ENCODE measurements at places on chromosomes 2 and 18. TPM values are rescaled to one million over a fixed set of nuclear protein-coding genes. Genes with fewer than 3 reads are reported as not detected.

- peak; percentile 21 for DNase-seq
- peaks cover 35% of the 10 kb centered on the region for H3K36me3 ChIP-seq
- peak overlapping the region; percentile 91 for H3K27ac ChIP-seq
- peaks cover 15% of the 10 kb centered on the region for H3K4me1 ChIP-seq
These were observed 858 bp downstream of the POLR1B start for GRCh38 chr2:112542984-112543661.

DNA sequence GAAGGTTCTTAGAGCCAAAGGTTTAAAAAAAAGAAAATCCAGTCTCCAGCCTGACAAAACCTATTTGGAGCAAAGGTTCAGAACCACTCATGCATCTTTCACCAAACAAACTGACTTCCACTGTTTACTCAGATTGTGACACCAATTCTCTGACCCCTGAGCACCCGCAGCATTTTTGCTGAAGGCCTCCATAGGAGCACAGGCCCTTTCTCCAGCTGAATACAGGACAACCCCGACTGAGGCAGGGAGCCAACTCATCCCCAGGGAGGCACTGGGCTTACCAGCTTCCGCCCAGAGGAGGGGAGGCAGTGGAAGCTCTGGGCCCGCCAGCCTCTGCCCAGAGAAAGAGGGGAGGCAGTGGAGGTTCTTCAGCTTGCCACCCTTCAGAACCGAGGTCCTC, 51.0 kb upstream of the CNGA3 start:
- H3K27me3 ChIP-seq, result peaks cover 14% of the 10 kb centered on the region
- no peak for DNase-seq
- no peaks in the 10 kb centered on the region for H3K36me3 ChIP-seq
- no peaks in the 10 kb centered on the region for H3K4me1 ChIP-seq

DNA sequence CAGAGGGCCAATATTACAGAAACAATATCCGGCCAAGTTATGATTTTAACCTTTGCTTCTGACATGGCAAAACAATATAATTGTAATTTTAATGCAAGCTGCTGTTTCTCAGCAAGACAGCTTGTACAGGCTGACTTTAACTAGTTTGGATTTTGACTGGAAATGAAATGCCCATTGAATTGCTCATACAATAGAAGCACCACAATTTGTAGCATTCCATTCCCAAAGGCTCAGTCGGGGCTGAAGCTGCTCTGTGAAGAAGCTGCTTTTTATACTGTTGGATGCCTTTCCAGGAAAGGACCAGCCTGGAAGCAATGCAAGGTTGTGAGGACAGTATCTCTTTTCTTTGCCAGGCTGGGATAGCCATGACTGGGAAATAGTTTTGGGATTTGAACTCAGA, 677.0 kb upstream of the FANCL start:
- no peaks in the 10 kb centered on the region for H3K36me3 ChIP-seq
- no peaks in the 10 kb centered on the region for H3K4me1 ChIP-seq
- no peak overlapping the region for H3K4me3 ChIP-seq
- H3K27me3 ChIP-seq, result no peaks in the 10 kb centered on the region
- DNase-seq, result no peak

DNA sequence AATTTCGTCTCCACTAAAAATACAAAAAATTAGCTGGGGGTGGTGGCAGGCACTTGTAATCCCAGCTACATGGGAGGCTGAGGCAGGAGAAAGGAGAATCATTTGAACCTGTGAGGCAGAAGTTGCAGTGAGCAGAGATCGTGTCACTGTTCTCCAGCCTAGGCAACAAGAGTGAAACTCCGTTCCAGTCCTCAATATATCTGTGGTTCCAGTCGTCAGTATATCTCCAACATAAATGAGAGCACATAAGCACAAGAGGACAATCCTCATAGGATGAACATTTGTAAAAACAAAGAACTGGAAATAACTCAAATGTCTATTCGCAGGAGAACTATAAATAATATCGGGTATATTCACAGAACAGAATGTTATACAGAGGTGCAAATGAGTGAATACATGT, 13.1 kb upstream of the PLEK start:
- H3K4me3 ChIP-seq, result no peak overlapping the region
- peaks cover 3% of the 10 kb centered on the region for H3K4me1 ChIP-seq
- H3K36me3 ChIP-seq, result no peaks in the 10 kb centered on the region

GRCh38 chr2:133500917-133501316, 67.3 kb downstream of the NCKAP5 start:
- DNase-seq, result no peak
- H3K27me3 ChIP-seq, result no peaks in the 10 kb centered on the region
- H3K36me3 ChIP-seq, result no peaks in the 10 kb centered on the region
- no peak overlapping the region for H3K27ac ChIP-seq

DNA sequence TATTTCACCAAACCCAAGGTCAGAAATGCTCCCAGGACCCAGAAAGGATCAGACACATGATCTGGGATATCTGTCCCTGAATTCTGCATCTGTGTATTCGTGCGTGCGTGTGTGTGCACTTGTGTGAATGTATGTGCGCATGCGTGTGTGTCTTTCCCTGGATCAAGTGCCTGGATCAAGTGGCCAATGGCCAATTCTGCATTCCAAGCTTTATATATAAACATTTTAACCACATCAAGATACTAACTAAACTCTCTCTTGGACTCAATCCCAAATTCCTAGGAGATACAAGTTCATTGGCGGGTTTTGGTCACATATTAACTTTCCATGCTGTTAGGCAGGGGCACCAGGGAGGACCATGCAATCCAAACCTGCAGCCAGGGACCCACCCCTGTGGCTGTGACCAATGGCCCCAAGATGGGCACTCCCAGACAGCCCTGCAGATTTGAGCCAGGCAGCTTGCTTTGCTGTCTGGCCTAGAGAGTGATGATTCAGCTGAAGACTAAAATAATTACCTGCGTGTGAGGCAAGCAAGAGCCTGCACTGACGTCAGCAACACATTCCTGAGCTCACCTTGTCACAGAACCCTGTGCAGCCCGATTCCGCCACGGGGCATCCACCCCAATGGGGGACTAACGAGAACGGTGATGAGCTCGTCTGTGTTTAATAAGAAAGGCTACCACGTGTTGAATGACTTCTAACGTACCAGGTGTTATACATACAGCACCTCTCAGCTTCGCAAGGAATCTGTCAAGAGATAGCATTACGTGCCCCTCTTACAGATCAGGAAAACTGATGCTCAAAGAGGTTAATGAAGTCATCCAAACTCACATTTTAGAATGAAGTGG, 45.3 kb upstream of the ROCK2 start:
- no peak overlapping the region for H3K27ac ChIP-seq
- H3K4me3 ChIP-seq, result no peak overlapping the region
- H3K36me3 ChIP-seq, result no peaks in the 10 kb centered on the region
- no peaks in the 10 kb centered on the region for H3K27me3 ChIP-seq
- peaks cover 4% of the 10 kb centered on the region for H3K4me1 ChIP-seq

DNA sequence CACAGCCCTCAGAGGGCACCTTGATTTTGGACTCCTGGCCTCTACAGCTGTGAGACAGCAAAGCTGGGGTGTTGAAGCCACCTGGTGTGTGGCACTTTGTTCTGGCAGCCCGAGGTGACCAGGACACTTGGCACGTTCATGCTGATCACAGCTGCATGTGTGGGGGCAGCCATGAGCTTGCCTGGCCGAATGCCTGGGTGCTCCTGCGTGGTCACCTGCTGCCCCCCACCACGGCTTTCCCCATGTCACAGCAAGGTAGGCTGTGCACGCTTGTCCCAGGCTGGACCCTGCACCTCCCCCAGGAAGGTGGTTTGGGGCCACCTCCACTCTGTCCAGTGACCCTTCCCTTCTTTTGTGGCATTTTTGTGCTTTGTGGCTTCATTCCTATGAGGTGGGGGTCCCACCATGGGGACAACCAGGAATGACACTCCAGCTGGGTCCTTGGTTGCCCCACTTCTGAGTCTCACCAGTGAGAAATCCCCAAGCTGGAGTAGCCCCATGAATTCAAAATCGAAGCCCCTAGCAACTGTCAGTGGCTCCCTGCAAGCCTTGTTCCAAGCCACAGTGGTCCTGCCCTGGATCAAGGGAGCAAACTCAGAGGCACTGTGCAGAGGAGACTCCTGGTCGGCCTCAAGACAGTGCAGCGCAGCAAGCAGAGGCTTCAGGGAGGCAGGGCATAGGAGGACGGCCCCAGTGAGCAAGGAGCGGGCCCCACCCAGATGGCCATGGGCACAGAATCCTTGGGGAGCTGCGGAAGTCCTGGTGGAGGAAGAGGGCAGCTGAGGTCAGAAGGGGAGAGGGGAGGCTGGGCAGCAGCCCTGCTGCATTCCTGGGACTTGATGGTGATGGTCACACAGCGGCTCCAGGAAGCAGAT, 121.4 kb upstream of the HS6ST1 start:
- H3K27ac ChIP-seq, result no peak overlapping the region
- peaks cover 27% of the 10 kb centered on the region for H3K4me1 ChIP-seq
- H3K27me3 ChIP-seq, result no peaks in the 10 kb centered on the region

- no peak overlapping the region for H3K27ac ChIP-seq
- no peaks in the 10 kb centered on the region for H3K4me1 ChIP-seq
- DNase-seq, result no peak
- H3K4me3 ChIP-seq, result no peak overlapping the region
- no peaks in the 10 kb centered on the region for H3K27me3 ChIP-seq
These were observed 431.6 kb downstream of the METTL4 start for GRCh38 chr18:2139691-2140090.

GRCh38 chr2:86066007-86066578, 39.6 kb downstream of the POLR1A start:
- H3K4me1 ChIP-seq, result no peaks in the 10 kb centered on the region
- no peaks in the 10 kb centered on the region for H3K27me3 ChIP-seq
- DNase-seq, result no peak
- peaks cover 97% of the 10 kb centered on the region for H3K36me3 ChIP-seq
- H3K4me3 ChIP-seq, result no peak overlapping the region
- H3K27ac ChIP-seq, result no peak overlapping the region

DNA sequence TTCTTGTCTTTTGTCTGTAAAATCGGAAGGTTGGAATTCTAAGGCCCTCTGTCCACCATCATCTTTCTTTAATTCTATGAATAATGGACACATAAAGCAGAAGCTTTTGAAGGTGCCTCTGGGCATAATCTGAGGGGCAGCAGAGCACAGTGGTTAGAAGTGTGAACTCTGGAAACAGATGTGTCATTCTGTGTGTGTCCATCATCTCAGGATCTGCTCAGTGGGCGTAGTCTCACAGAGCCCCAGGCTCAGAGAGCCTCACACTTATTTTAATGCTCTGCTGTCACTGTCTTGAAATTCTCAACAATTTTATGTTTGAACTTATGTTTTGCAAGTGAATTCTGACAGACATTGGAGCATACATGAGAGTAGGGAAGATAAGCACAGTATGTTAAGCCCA, 31.0 kb upstream of the CCDC93 start:
- H3K27me3 ChIP-seq, result peaks cover 10% of the 10 kb centered on the region
- no peaks in the 10 kb centered on the region for H3K4me1 ChIP-seq
- H3K4me3 ChIP-seq, result no peak overlapping the region
- H3K36me3 ChIP-seq, result no peaks in the 10 kb centered on the region
- H3K27ac ChIP-seq, result no peak overlapping the region
- no peak for DNase-seq

- H3K36me3 ChIP-seq, result no peaks in the 10 kb centered on the region
- H3K4me3 ChIP-seq, result no peak overlapping the region
- DNase-seq, result no peak
- no peak overlapping the region for H3K27ac ChIP-seq
- no peaks in the 10 kb centered on the region for H3K4me1 ChIP-seq
- H3K27me3 ChIP-seq, result no peaks in the 10 kb centered on the region
These were observed 29.7 kb downstream of the ZNF804A start for GRCh38 chr2:184628051-184628450.

- no peak for DNase-seq
- no peaks in the 10 kb centered on the region for H3K27me3 ChIP-seq
- peak overlapping the region; percentile 40 for H3K27ac ChIP-seq
- H3K36me3 ChIP-seq, result peaks cover 7% of the 10 kb centered on the region
- H3K4me1 ChIP-seq, result peaks cover 7% of the 10 kb centered on the region
These were observed 432.2 kb upstream of the TRIB2 start for GRCh38 chr2:12284487-12284886.

GRCh38 chr2:95531254-95531771, 46.8 kb upstream of the TRIM43B start:
- no peak overlapping the region for H3K27ac ChIP-seq
- H3K4me3 ChIP-seq, result no peak overlapping the region
- no peaks in the 10 kb centered on the region for H3K36me3 ChIP-seq
- peaks cover 7% of the 10 kb centered on the region for H3K27me3 ChIP-seq

DNA sequence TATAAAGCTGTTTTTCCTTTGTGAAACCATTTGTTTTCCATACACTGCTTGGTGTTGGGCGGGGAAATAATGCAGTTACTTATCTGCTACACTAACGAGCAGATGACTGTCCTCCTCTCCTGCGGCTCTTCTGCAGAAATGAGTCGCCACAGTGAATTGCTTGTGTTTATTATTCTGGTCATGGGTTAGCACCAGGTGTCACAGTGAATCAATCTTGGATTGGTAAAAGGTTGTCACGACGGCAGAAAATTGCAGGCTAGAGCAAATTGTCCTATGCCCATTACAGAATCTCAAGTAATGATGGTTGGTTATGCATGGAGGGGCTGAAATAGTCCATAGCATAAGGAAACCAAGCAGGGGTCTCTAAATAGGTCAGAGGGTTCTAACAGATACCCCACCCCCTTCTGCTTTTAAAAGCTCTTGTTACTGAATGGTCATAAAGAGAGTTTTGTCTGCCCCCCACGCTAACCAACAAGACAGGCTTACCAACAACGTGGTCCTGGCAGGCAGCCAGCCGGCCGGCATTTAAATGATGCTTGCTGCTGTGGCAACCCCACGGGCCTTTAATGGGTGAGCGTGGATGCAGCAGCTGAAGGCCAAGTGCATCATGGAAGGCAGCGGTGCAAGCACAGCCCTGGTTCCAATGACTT, 29.5 kb downstream of the RAB31 start:
- DNase-seq, result no peak
- H3K4me1 ChIP-seq, result peaks cover 28% of the 10 kb centered on the region
- H3K27ac ChIP-seq, result no peak overlapping the region

DNA sequence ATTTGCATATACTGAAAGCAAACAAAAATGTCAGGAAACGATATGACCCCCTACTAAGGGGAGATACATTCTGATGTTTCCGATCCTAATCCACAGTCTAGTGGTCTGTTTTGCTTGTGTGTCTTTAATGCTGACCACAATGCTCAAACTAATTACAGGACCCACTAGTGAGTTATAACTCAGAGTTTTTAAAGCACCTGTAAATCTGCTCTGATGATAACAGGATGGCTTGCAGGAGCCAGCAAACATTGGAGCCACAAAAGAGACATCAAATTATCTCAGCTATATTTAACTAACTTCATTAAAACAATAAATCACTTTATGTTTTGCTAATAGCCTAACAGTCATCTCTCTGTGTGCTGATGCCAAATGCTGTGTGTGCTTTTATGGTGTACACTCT, 300.3 kb downstream of the NBAS start:
- DNase-seq, result no peak
- no peaks in the 10 kb centered on the region for H3K27me3 ChIP-seq
- H3K4me1 ChIP-seq, result no peaks in the 10 kb centered on the region
- H3K36me3 ChIP-seq, result peaks cover 34% of the 10 kb centered on the region
- no peak overlapping the region for H3K27ac ChIP-seq

- no peak overlapping the region for H3K4me3 ChIP-seq
- no peaks in the 10 kb centered on the region for H3K4me1 ChIP-seq
- H3K27me3 ChIP-seq, result no peaks in the 10 kb centered on the region
- DNase-seq, result no peak
These were observed 202.3 kb downstream of the SPP2 start for GRCh38 chr2:234252772-234253171.

The SEPTIN2 gene
- total RNA-seq, result 162 TPM

The SERPINB13 gene
- not detected for total RNA-seq

The ERFE gene
- 6.5 TPM for total RNA-seq

The LYPD6 gene
- not detected for total RNA-seq

The IL1RN gene
- total RNA-seq, result not detected

The RGPD3 gene
- total RNA-seq, result not detected

The FAM117B gene
- 5.2 TPM for total RNA-seq

The GPAT2 gene
- total RNA-seq, result 0.94 TPM

The KCNE4 gene
- not detected for total RNA-seq

The DCDC2C gene
- total RNA-seq, result not detected

The VWC2L gene
- not detected for total RNA-seq

The MAPRE2 gene
- 47.5 TPM for total RNA-seq

Data from K562 (cell line).